Hippocampal formation (tissue), 2 donors: ENCODE measurements at places on chromosomes 2 and 18.

DNA sequence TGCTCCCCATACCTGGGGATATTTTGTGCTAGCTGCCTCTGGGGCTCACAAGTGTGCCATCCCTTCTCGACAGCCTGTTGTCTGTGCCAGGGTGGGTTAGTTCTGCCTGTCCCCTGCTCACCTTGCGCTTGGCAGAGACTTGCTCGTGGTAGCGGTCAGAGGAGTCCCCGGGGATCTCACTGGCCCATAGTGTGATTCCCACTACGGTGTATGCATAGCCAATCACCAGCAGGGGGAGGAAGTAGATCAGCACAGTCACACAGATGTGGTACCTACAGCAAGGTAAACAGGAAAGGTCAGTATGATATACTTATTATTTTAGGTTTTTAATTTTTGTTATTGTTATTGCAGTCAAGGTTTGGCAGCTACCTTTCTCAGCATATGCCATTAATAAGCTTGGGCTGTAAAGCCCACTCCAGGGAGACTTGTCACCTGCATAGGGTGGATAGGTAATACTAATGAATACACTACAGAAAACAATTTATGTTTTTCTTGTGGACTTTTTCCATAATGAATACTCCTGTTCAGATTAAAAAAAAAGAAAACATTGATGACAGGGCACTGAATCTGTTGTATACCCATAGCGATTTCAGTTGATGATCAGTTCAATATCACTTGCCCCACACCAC lies 95.2 kb downstream of the POLE4 start:
- no peak for DNase-seq

DNA sequence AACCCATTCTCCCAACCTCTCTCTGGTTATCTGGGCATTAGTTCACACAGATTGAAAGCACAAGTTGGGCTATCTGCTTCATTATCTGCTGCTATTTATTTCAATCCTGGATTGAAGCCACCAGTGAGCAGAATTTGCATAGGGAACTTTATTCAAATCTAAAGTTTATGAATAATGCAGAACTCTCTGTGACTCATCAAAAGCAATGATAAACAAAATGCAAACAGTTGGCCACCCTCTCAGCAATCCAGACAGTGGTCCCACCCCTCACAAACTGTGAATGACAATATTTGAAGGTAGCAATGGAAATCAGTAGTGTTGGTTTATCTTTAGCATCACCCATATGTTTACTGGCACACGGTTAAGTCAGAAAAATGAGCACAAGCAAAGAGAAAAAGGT lies 106.8 kb upstream of the TMEM178A start:
- no peak for DNase-seq

GRCh38 chr2:199739413-199740110 lies 111.4 kb downstream of the FTCDNL1 start:
- DNase-seq: peak; percentile 54

DNA sequence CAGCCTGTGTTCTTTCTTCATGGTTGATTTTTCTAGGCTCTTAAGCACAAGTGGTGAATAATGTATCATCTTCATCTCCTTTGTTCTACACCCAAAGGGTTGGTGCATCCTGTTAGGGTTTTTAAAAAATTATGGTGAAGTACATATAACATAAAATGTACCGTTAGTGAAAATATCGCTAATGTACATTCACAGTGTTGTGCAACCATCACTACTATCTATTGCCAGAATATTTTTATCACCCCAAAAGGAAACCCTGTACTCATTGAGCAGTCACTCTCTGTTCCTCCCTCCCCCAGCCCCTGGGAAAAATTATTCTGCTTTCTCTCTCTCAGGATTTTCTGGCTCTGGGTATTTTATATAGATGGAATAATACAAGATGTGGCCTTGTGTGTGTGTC lies 98.5 kb downstream of the PRKCE start:
- DNase-seq: no peak

GRCh38 chr2:151817929-151818328 lies 10.3 kb downstream of the ARL5A start:
- no peak for DNase-seq

DNA sequence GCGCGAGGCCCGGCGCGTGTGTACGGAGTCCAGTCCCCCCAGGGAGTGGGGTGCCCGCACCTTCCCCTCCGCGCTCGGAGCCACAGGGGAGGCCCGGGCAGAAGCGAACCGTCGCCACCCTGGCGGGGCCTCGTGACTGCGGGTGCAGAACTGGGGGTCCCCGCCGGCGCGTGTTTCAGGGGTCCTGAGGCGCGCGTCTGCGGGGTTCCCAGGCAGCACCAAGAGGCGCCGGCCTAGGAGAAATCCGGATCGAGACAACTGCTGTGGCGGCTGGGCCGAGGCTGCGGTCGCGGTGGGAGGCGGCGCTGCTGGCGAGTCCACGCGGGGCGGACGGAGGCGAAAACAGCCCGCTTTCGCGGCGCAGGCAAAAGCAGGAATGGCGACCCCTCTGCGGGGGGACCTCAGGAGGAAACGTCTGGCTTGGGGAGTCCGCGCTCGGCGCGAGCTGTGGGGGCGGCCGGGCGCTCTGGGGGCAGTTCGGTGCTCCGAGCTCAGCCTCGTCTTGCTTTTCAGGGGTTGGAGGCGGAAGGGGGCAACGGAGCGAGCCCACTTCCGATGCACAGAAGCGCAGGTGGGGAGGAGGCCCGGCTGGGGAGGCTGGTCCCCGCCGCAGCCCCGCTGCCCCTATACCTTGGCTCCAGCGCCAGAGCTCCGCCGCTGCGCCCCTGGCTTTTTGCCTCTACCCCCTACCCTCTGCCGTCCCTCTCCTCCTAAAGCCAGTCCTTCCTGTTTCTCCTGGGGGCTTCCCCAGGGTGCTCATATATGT lies 81.5 kb upstream of the LDLRAD4 start:
- DNase-seq: peak; percentile 22

- DNase-seq: no peak
These were observed 63.3 kb upstream of the TMEM182 start for GRCh38 chr2:102698369-102699111.

- DNase-seq: no peak
These were observed 879 bp upstream of the EPAS1 start for GRCh38 chr2:46296216-46296839.

DNA sequence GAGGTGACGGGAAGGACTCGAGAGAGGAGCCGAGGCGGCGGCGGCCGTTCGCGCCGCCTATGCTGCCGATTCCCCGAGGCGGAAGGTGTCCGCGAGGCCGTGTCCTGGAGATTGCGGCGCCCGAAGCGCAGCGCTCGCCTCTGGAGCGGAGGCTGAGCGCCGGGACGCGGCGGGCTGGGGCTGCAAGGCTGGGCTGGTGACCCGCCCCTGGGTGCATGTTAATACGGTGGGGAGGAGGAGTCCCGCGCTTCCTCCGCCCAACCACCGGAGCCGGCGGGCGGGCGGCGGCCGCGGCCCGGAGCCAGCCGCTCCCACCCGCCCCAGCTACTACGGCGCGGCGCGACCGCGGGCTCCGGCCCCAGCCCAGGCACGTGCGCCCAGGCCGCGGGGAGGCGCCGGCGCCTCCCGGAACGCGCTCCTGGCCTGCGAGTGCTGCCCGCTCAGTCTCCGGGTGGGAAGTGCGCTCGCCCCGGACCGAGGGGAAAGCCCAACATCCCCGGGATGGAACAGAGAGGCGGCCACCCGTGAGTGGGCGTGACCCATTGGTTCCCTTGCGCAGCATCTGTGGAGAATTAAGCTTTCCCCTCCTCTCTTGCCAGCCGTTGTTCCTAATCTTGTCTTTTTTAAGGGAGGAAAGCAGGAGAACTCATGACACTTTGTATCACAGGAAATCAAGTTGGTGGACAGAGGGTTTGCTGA lies at the start of gene DLGAP1:
DLGAP1 (minus strand) TSS at position 195 of the 699 bp plus-strand sequence.
- DNase-seq: no peak

DNA sequence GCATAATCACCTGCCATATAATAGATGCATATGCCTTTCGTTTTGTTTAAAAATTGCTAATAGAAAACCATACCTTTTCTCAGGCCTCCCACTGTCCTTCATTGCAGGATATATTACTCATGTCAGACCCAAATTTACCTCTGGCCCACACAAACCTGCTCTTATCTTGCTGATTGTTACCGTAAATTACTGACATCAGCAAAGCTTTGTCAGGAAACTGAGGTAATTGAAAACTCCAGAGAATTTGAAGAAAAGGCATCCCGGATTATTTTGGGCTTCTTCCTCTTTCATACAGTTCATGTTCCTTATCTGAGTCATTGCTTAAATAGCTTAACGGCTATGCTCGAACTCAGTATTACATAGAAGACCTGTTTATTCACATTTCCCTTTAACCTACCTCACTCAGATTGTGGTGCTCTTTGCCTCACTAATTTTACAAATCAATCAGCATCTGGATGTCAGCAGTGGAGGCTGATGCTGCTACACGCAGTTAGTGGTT lies 145.7 kb downstream of the ZEB2 start:
- DNase-seq: no peak

GRCh38 chr18:55136258-55136657 lies 177.0 kb upstream of the CCDC68 start:
- no peak for DNase-seq

- DNase-seq: no peak
These were observed 158.3 kb downstream of the LDLRAD4 start for GRCh38 chr18:13376841-13377351.

- no peak for DNase-seq
These were observed 33.4 kb downstream of the NCK2 start for GRCh38 chr2:105778080-105778607.

GRCh38 chr2:159738509-159739390 lies 26.4 kb downstream of the MARCHF7 start:
- no peak for DNase-seq

DNA sequence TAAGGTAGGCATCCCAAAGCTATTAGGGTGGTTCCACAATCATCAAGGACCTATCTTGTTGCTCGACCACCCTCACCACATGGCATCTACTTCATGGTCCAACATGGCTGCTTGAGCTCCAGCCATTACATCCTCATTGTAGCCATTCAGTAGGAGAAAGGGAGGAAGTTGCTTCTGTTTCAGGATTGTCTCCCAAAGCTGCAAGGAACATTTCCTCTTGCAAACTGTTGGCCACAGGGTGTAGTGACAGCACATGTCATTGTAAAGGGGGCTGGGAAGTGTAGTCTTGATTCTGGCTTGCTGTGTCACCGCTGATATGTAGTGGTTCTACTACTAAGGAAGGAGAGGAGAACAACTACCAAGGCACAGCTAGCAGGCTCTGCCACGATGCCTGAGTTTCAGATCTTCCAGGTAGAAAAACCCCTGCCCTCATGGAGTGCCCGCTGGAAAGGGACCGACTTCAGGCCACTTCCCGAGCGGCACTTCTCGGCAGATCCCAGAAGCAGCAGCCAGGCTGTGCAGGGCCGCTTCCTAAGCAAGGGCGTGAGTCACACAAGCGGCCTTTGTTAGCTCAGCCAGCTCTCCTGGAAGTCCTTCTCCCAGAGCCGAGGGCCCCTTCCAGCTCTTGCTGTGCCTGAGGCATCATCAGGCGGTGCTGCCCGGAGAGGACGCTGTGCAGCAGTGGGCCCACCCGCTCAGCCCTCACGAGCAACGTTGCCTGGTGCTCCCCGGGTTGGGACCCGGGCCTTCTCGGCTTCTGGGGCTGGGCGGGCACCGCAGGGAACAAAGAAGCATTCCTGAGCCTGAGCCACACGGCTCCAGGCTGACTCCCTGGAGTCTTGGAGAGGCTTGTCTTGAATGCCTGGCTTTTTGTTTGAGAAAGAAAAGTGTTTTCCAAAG lies 58.2 kb downstream of the HS6ST1 start:
- DNase-seq: peak; percentile 72

- DNase-seq: peak; percentile 6
These were observed 307.6 kb downstream of the RIT2 start for GRCh38 chr18:42807887-42808286.

DNA sequence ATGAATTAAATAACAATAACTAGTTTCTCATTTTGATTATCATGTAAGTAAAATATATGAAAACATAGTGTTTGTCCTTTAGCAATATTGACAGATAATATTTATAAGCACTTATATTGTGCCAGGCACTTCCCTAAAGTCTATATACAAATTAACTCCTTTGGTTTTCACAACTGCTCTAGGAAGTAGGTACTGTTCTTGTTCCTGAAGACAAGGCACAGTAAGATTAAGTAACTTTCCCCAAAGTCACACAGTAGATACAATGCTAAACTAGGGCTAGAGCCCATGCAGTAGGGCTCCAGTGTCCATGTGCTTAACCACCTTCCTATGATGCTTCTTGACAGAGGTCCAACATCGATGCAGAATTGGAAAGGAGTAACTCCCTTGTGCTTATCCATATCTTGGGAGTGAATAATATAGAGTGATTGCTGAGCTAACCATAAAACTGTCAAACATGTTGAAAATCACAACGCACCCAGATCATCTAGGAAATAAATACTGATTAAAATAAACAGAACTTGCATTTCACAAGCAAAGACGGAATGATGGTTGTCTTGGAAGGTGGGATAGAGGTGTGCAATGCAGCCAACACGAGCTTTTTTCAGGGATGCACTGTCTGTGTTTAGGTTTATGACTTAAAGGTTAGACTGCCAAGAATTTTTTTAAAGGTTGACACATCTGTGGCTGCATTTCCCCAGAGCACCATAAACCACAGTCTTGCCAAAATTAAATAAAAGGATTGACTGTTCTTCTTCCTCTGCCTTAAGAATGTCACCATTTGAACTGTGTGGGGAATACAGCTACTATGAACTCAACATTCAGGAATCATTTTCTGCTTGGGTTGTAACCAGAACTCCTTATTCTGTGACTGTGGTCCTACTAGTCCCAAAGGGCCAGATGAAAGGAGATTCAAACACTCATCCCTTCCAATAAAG lies 80.8 kb downstream of the ANKRD44 start:
- DNase-seq: no peak

- peak; percentile 60 for DNase-seq
These were observed 61.4 kb downstream of the SOS1 start for GRCh38 chr2:39059366-39059952.

DNA sequence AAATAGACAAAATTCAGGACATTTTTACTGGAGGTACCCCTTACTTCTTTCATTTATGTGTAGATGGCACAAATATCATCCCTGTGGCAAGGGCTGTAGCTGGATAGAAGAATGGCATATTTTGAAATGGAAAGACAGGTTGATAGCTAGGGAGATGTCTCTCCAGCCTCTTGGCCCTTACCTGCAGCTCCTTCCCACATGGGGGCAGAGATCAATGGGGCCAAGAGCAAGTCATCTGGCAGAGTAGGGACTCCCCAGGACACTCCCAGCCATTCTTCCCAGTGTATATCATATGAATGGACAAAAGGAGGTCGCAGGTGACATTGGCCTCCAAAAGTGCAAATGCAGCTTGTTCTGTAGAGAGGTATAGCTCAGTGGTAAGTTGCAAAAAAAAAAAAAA lies 192.2 kb upstream of the ATP5MC3 start:
- DNase-seq: no peak

DNA sequence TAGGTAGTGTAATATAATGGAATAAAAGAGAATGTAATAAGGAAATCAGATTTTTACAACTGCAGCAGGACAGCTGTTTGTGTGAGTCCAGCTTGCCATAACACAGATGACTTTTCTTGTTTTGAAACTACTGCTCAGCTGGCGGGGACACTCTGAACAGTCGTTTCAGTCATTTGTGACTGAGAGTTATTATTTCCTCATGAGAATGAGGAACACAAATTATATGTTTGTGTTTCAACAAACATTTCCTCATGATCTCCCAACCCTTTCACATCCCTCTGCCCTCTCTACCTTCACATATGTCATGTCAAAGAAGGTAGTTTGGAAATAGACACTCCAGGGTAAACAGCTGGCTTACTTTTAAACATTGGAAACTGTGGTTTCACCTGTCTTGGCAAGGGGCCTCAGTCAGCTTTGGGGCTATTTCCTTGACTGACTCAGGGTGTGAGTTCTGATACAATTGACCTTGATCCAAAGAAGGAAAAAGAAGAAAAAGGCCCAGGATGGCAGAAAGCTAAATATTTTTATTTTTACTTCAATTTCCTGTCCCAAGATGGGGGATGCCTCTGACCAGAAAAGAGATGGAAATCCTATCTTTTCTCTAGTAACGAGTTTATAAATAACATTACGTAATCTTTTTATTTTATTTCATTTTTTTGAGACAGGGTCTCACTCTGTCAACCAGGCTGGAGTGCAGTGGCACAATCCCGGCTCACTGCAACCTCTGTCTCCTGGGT lies 593 bp downstream of the SP140L start:
- no peak for DNase-seq
